CD4-positive, alpha-beta T cell treated with Interleukin-6 at 100 ng/mL for 8 hours (primary cell): ENCODE measurements at places on chromosomes 6 and 20.

- no peak for DNase-seq
These were observed 162.4 kb downstream of the CD109 start for GRCh38 chr6:73858376-73858775.

DNA sequence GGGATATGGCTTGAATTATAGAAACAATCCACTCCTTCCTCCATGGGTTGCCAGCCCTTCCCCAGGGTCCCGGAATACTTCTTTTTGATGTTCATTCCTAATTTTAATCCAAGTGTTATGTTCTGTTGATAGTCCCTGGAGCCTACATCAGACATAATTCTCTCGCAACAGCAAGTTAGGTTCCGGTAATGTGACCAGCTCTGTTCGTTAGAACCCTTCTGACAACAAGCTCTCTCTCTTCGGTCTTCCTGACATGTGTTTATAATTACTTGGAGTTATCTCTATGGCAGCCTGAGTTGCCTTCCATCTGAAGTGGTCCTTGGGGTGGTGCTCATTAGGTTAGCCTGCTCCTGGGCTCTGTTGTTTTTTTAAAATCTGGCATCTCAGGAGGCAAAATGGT is 506.9 kb upstream of the JARID2 start:
- DNase-seq: no peak

GRCh38 chr6:593139-593906 is 63.6 kb downstream of the HUS1B start:
- DNase-seq: peak; percentile 54

DNA sequence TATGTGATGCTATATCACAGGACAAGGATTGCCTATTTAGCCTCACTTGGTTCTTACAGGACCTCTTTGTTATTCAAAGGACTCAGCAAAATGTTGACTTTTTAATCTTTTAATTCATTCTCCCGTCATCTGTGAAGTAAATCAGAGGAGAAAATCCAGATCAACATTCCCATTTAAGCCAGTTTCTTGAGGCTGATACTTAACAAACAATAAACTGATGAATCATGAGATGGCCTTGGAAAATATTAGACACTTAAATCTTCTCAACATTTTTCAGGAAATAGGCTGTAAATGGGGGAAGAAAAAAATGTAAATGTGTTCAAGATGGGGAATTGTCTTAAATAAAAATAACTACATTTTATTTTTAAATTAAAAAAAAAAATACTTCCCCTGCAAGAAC is 55.9 kb upstream of the UBR2 start:
- DNase-seq: no peak

DNA sequence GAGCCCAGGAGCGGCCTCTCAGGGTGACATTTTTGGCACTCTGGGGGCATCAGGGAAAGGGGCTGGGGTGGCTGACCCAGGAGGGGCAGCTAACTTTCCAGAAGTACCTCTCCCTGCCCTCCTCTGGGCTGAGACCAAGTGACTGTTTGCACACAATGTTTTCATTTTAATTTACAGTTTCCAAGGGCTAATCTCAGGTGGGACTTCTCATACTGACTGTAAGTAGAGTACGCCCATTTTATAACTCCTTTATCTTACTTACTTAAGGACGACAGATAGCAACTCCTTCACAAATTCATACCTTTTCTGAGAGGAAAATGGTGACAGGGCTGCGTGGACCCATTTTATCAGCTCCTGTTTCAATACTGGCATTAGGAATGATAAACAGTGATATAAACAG is 172.9 kb upstream of the EXOC2 start:
- no peak for DNase-seq

- DNase-seq: no peak
These were observed 294.6 kb upstream of the POU3F2 start for GRCh38 chr6:98539741-98540140.

DNA sequence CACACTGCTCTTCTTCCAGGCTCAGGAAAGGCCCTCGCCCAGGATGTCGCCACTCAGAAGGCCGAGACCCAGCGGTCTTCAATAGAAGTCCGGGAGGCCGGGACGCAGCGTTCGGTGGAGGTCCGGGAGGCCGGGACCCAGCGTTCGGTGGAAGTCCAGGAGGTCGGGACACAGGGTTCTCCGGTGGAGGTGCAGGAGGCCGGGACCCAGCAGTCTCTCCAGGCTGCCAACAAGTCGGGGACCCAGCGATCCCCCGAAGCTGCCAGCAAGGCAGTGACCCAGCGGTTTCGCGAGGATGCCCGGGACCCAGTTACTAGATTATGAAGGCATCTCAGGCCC is 1.0 kb downstream of the KHDC3L start:
- no peak for DNase-seq

GRCh38 chr6:167827583-167828324 is 1.0 kb downstream of the AFDN start:
- DNase-seq: no peak

DNA sequence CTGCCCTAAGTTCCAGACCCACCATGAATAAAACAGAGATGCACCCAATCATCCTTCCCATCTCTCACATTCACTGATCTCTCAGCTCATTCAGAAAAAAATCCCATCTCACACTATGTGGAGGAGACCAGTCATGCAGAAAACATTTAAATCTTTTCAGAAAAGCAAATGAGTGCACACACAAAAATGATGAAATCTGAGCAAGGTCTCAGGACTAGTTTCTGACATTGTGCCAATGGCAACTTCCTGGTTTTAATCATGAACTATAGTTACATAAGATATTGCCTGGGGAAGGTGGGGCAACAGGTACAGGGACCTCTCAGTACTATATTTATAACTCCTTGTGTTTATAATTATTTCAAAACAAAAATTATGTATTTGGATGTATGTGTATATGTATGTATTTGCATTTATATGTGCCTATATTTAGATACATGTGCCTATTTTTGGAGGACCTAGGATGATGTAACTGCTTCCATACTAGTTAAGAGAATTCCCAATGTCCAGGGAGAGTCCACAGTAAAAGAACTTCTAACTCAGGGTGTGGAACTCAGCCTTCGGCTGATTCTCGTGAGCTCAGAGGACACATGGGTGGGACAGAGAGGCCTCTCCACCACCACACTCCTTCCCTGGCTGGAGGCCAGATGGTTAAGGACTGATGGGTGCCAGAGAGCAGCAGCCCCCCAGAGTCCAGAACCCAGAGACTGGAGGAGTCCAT is 71.7 kb upstream of the MAP3K4 start:
- no peak for DNase-seq

GRCh38 chr6:137882225-137882961 is 15.3 kb downstream of the TNFAIP3 start:
- DNase-seq: no peak

DNA sequence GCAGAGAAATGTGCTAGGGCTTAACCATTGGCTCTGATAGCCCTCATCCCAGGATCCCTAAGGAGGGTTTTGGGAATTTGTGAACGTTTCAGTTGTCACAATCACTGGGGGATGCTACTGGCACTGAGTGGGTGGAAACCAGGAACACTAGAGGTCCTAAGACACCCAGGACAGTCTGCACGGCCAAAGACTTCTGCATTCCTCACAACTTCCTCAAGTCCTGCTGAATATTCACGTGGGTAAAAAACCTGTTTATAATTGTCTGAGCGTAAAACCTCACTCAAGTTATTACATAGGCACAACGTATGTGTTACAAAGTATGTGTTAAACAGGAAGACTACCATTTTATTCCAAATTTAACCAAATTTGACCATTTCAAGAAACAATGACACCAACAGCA is 52.4 kb downstream of the GMDS start:
- no peak for DNase-seq

GRCh38 chr6:128432394-128432793 is 88.0 kb downstream of the PTPRK start:
- DNase-seq: no peak

- DNase-seq: no peak
These were observed 66.1 kb downstream of the HMGCLL1 start for GRCh38 chr6:55512904-55513303.

DNA sequence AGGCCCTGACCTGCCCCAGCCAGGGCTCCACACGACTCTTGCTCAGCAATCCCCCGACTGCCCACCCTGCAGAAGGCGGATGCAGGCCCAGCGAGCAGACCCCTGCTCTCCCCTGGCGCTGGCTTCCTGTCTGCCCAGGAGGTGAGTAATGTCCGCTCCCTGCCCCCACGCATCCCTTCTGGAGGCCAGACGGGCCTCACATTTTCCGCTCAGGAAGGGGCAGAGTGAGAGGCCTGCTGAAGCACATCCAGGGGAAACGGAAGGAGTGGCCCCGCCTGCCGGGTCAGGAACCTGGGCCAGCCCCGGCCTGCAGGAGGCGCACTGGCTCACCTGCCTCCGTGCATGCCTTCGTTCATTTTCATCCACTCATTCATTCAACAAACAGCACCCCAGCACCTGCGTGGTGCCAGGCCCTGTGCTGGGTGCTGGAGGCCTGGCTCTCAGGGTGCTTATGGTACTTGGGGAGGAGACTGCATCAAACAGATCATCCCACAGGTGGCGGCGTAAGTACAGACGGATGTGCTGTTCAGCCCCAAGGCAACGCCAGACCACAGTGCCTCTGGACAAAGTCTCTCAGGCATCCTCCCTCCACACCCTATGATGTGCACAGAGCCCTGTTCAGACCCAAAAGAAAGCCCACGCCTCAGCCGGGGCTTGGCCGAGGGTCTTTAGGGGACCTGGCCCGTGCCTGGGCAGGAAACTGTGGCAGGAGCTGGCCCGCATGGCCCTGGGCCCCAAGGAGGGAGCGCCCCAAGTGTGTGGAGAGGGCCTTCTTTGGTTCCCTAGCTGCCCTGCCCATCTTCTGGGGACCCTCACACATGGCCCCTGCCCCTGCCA is 112.1 kb downstream of the ASXL1 start:
- no peak for DNase-seq

GRCh38 chr6:43268782-43269272 is 25.5 kb downstream of the TTBK1 start:
- no peak for DNase-seq

DNA sequence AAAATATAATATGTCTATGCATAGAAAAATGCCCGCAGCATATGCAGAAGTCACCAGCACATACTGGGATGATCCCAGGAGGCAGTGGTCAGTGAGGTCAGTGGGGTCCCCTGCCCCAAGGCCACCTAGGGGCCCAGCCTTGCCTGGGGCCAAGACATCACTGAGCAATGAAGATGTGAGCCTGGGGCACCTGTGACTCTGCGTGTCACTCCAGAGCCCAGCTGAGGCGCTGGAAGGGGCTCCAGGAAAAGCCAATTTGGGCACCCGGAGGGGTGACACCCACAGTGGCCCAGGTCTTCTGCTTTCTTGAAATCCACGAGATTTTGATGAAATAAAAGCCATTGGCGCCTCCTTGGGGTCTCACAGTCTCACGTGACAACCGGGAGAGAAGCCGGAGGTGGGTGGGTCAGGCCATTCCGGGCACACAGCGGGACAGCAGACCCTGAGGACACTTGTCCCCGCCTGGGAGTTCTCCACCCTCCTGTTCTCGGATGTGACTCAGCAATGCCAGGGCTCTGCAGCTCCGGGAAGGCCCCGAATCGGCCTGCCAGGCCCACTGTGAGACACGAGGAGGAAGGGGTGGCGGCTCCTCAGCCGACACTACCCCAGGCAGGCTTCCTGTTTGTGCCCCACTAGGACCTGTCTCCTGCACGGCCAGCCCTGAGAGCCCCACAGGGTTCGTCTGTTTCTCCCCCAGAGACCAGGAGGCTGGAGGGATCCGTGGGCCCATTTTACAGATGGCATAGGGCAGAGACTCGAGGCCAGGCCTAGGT is 24.4 kb upstream of the SLCO4A1 start:
- peak; percentile 58 for DNase-seq

DNA sequence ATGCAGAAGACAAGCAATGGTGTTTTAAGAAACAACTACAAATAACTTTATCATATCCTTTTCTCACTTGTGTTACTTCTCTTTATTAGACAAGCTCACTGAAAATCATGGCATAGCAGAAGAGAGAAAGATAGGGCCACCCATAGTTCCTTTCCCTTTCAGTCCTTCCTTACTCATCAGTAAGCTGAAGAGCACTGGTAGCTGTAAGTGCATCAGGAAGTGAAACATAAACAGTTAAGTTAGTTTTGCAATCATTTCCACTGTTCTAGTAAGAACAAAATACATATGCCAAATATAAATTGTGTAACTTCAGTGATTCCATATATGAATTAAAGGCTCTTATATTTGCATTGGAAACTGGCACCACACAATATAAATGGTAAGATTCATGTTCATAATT is 220.1 kb downstream of the HACE1 start:
- DNase-seq: no peak

GRCh38 chr20:49037962-49038387 is 8.1 kb upstream of the CSE1L start:
- DNase-seq: peak; percentile 30

DNA sequence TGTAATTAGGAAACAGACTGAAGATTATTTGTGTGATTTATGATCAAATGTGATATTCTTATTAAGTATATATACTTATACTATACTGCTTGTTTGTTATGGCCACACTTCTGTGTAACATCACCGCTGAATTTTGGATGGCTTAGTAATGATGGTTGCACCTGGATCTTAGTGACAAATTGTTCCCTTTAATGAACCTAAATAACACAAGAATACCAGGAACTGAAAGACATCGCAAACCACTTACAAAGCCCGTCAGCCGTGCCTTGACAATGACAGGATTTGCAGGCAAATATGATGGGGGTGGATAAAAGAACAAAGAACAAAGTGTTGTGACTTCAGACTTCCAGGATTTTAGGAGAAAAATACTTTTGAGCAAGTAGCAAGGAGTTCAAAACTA is 67.1 kb downstream of the LAMP5 start:
- DNase-seq: no peak

- no peak for DNase-seq
These were observed 52.6 kb downstream of the TCP11 start for GRCh38 chr6:35088281-35089215.

- no peak for DNase-seq
These were observed 45.9 kb downstream of the SASH1 start for GRCh38 chr6:148388521-148388920.

DNA sequence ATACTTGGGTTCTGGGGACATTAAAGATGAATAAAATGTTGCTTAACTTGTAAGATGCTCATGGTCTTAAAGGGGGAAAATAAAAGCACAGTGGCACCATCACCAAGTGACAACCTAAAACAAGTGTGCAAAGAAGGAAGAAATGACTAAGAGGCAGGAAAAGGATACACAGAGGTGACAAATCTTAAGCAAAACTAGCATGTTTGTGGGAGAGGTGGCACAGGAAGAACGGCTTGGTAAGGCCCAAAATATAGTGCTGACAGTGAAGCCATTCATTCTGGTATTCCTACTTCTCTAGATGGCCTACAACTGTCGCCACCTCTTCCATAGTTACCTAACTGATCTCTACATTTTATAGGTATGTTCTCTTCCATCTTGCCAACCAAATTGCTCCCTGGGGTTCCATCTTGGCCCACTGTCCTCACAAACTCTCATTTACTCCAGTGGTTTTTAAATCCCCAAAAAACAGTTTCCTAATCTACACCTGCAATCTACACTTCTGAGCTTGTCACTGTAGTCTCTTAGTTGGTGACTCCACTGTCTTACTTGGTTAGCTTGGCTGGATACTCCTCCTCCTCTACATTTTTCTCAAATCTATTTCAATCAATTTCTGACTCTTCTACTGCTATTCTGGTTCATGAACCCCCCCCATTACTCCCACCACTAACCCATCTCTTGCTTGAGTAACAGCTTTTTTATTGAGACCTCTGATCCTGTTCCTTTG is 33.5 kb downstream of the FAM8A1 start:
- DNase-seq: peak; percentile 22

- DNase-seq: no peak
These were observed 38.7 kb downstream of the LAMA4 start for GRCh38 chr6:112215488-112216284.
